ENCODE measurements at places on chromosomes 4 and X.

GRCh38 chr4:116942315-116942714, 143.1 kb downstream of the TRAM1L1 start:
- no peak for DNase-seq

DNA sequence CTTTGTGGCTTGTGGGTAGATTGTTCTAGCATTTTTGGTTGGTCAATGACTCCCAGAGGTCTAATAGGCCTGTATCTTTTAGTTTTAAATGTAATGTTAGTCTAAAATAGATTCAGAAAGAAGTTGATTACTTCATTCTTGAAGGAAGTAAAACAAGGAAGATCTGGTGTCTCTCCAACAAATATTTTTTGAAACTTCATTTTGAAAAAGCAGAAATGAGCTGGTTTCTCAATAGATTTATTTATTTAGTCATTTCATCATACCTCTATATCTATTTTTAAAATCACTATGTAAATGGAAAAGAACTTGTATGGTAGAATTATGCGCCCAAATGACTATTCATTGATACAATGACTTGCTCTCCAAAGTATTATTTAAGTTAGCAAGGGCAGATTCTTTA, 7.2 kb downstream of the HTR2C start:
- no peak for DNase-seq

DNA sequence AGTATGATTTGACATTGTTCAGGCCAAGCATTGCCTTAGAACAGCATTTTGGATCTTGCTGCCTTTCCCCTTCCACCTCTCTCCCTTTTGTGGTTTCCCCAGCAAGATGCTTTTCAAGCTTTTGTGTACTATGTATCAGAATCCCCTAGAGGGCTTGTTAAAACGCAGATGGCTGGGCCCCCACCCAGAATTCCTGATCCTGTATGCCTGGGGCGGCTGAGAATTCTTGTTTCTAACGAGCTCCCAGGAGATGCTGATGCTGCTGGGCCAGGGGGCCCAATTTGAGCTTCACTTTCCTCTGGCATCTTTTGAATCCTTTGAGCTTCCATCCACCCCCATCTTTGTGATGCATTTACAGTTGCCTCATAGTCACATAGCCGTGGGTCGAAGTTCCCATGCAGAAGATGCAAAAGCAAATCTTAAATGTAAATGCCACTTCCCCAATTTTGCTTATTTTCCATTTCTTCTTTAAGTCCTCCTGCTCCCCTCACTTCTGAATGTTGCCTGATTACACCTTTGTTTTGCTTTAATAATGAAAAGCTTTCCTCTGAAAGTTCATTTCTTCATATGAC, 18.5 kb downstream of the HCCS start:
- no peak for DNase-seq

DNA sequence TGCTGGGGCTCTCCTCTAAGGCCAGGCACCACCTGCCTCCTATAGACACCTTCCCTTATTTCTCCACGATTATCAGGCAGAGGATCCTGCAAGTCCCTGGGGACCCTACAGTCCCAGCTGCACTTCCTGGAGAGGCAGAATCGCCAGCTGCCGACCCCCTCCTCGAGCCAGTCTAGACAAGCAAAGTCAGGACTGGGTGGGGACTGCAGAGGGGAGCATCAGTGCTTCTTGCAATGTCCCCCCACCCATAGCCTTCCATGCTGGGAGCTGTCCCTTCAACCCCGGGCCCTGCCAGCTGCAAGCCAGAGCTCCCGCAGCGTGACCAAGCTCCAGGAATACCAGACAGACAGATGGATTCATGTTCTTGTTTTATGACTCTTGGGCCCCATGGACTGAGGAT, 1.4 kb upstream of the CRMP1 start:
- peak; percentile 29 for DNase-seq

GRCh38 chrX:153689654-153690465, 2.1 kb downstream of the SLC6A8 start:
- no peak for DNase-seq

DNA sequence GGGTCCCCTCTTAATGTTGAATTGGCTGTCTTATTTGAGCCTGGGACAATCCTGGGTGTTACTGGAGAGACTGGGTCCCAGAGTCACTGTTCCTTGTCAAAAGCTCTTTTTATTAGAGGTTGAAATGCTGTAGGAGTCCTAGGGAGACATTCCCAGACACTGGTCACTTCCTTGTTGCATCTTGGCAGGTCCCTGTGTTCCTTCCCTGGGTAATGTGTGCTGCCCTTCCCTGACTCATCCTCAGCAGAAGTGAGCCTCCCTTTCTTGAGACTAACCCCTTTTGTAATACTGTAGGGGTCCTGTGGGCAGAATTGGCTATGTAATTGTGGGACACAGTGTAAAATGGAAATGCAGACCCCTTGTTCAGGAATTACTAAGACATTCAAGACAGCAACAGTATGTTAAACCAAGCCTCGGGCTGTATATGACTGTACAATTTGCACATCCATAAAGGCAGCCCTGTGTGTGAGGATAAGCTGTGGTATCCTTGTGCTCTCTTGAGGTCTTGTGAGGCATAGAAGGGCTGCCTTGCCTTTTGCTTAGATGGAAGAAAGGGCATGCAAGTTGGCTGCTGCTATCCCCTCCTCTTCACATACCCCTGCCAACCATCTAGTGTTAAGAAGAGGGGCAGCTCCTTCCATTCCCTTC, 53.5 kb downstream of the DCLK2 start:
- no peak for DNase-seq

Data from 8988T (cell line).